Stimulated activated CD4-positive, alpha-beta T cell treated with anti-CD3 and anti-CD28 coated beads, TNF-alpha, amount 100 ng/mL, for 24 hours (primary cell): ENCODE measurements at places on chromosomes 2 and 18.

DNA sequence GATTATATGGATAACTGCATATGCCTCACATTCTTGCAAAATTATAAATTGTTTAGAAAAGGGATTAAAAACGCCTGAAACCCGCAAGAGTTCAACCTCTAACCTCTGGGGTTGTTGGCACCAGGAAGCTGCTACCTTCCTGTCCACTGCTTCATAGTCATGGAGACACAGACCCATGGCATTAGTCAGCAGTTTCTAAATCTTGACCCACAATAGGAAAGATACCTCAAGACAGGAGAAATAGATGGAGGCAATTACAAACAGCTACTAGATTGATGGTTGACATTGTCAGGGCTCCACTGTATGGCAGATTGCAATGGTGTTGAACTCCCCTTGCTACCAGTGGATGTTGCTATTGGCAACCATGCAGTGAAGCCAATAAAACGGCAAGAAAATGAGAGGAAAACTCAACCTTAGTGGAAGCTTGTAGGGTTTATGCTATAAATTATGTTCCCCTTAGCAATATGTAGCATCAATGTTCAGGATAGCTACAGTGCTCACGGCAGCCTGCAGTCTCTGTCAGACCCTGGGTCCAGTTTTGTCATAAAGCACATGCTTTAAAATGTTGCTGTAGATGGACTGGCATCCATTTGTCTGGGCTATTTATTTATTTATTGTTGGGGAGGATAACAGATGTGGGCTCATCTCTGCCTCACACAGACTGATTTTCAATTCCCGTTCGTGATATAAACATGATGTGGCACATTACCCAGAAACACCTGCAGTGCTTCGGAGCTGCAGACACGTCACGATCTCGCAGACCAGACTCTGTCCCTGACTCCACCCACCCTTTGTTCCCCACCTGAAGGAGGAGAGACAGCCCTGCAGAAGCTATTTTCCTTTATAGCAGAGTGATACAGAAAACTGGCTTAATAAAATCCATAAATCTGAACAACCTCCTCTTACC is 233.4 kb downstream of the AGPS start:
- no peak for DNase-seq

GRCh38 chr2:36356298-36356989 is 866 bp downstream of the CRIM1 start:
- no peak for DNase-seq

- DNase-seq = no peak
These were observed 393.6 kb upstream of the ID2 start for GRCh38 chr2:8288206-8288605.

GRCh38 chr2:214699236-214699635 is 110.2 kb downstream of the BARD1 start:
- no peak for DNase-seq

DNA sequence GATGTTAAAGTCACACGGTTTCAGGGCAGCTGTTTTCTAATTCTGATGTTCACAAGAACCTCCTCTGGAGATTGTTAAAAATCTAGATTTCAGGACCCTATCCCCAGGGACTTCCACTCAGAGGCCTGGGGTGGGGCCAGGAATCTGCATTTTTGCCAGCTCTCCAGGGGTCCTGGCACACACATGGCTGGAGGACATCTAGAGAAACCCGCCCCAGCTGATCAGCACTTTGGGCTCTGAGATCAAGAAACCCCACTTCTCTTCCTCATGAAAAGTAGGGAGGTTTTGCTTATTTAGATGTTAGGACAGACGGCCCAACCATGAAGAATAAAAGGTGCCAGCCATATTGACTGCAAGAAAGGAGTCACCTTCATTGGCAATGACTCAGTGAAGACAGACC is 148.8 kb downstream of the TNS1 start:
- DNase-seq = no peak

- no peak for DNase-seq
These were observed 156.7 kb downstream of the TTN start for GRCh38 chr2:178650554-178650953.

- no peak for DNase-seq
These were observed 10.8 kb upstream of the EFEMP1 start for GRCh38 chr2:55934337-55934736.

DNA sequence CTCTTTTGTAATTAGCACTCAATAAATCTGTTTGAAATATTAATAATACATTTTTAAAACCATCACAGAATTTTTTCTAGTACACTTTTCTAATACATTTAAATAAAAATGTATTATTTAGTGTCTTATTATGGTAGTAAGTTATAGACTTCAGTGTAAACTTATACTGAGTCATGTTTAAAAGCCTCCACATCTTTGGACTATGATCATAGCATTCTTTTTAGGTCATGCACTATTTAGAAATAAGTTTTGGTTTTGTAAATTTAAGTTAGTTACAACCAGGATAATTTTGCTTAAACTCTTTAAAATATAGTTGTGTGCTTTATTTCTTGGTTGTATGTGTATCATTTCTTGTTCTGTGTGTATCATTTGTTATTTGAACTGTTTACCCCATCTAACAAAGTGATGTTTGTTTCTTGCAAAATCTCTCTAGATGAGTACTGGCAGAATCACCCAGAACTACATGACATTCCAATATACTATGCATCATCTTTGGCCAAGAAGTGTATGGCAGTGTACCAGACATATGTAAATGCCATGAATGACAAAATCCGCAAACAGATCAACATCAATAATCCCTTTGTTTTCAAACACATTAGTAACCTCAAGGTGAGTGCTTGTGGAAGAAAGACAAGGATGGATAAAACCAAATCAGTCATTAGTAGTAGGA is 16.7 kb downstream of the CPSF3 start:
- DNase-seq = no peak
